Thymus (tissue), 14 donors: ENCODE measurements at places on chromosomes 6 and 20. TPM values are rescaled to one million over a fixed set of nuclear protein-coding genes. Genes with fewer than 3 reads are reported as not detected.

GRCh38 chr6:22306741-22307466, 10.1 kb upstream of the PRL start:
- DNase-seq, result no peak

DNA sequence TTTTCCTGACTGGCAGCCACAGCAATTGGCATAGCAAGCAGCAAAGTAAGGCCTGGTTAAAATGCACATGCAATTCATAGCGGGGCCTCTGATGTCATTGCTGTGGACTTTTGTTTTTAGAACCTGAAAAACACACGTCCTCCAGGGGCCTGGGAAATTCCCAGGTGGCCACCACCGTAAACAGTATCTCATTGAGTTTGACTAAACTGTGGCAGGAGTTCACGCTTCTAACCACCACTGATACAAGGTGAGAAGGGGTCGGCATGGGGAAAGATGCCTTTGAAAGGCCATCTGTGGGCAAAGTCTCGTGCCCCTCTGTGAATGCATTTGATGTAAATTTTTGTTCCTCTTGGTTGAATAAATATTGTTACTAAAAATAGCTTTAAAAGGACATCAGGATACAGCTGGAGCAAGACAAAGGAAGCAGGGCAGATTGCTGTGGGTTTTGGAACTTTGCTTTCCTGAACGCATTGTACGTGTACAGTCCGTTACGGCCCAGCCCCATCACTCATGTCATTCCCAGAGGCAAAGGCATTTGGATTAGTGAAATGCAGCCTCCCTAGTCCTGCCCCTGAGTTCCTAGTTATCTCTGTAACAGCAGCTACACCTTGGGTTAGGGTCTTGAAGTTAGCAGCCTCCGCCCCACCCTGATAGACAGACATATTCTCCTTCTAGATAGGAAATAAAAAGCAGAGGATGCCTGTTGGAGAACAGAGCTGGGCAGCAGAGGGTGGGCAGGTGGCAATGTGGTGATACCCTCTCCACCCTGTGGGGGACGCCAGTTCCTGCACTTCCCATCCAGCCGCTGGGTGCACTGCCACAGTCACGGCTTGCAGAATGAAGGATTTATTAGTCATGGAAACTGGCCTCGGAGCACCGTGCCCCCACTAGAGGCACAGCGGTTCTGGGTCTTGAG, 80.3 kb downstream of the ZDHHC14 start:
- no peak for DNase-seq

DNA sequence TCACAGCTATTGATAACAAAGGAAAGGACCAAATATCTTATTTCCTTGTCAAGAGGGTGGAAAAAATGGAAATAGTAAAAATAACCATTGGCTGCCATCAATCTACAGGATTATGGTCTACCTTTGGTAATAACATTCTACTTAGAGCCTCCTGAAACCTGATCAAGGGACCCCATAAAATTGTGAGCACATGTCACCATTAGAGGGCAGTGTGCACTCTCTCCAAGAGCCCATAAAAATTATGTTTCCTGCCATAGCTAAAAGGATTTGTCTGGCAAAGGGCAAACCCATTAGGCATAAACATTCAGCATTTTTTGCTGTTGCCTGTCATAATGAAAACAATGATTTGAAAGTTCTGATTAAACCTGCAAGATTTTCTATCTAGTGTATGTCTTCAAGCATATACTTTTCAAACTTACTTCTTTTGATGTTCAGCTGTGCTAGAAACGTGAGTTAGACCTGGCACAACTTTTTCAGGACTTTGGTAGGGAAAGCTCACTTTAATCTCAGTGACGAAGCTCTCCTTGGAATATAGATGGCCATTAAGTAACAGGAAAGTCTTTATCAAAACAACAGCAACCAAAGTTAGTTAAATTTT, 120.7 kb upstream of the ZFP64 start:
- DNase-seq, result peak; percentile 30

DNA sequence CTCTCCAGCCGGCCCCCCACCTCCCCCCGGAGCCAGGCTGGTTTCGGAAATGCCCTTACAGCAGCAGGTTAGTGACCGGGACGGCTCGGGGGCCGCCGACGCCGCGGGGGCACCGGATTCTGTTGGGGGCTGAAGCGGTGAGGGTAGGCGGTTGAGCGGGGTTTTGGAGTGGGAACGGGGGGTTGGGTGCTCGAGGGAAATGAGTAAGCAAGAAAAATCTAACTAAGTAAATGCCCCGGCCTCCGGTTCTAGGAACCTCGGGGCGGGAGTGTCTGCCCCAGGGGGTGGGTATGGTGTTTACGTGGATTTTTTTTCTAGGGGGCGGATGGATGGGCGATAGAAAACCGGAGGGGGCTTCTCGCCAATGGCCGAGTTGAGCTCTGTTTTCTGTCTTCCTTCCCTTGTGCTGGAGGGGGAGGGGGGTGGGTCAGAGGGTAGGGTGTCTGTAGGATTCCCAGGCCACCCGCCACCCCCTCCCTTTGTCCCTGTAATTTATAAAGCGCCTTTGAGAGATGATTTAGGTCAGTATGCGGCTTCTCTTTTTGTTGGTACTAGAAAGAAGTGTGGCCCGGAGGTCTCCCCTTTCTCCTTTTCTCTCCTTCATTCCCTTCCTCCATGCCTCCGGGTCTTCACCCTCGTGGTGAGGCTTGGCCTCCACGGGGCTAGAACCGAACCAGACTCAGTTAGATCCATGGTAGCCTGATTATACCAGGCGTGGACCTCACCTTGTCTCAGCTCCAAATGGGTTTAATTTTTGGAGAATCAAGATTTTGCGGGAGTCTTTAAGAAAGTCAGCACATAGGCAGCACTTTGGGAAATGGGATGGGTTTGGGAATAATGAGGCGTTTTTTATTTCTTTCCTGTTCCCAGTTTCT, 2.3 kb downstream of the E2F3 start:
- no peak for DNase-seq

DNA sequence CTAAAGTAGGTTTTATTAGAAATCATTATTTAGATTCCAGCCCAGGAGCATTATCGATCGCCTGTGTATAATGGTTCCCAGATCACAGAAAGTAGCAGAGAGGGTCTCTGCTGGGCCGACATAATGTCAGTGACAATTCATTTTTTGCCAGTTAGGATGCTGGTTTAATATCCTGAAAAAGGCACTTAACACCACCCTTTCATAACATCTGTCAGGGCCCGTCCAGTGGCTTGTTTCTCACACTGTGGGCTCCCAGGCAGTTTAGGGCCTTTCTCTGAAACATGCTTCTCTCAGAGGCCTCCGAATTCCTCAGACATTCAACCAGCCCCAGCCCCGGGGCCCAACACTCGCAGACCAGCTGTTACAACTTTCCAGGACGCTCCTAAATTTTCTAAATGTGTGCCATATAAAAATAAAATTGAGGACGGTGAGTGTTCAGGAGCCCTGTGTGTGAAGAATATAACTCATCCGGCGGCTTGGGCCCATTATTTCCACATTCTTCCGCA, 108.6 kb upstream of the EYA4 start:
- no peak for DNase-seq

TEAD3 gene
- 1.1 TPM for total RNA-seq

FERMT1 gene
- 3.7 TPM for total RNA-seq

IL20RA gene
- total RNA-seq, result 2.6 TPM

LPIN3 gene
- 1.6 TPM for total RNA-seq

ECT2L gene
- total RNA-seq, result 0.09 TPM

GRCh38 chr6:14207448-14207847, 89.9 kb downstream of the CD83 start:
- no peak for DNase-seq

DNA sequence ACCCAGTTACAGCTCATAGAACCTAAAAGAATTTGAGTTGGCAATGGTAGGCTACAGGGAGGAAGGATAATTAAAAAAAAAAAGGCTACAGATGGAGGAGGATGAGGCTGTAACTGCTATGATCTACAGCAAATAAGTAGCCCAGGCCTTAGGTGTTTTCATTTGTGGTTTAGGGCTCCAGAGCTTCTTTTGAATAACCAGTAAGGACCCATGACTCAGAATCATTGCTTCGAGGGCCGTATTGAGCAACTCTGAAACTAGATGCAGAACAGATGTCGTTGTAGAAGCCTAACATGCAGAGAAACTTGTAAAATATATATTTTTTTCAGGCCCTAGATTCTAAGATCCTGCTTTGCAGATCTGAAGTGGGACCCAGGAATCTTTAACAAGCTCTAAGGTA, 19.0 kb upstream of the ASIP start:
- no peak for DNase-seq

SAMD3 gene
- total RNA-seq, result 23.9 TPM

DACT2 gene
- total RNA-seq, result 4.2 TPM

GRCh38 chr6:169950558-169950957, 199.1 kb downstream of the ERMARD start:
- DNase-seq, result no peak

ACTL10 gene
- 1.2 TPM for total RNA-seq

NHLRC1 gene
- 0.99 TPM for total RNA-seq

DNA sequence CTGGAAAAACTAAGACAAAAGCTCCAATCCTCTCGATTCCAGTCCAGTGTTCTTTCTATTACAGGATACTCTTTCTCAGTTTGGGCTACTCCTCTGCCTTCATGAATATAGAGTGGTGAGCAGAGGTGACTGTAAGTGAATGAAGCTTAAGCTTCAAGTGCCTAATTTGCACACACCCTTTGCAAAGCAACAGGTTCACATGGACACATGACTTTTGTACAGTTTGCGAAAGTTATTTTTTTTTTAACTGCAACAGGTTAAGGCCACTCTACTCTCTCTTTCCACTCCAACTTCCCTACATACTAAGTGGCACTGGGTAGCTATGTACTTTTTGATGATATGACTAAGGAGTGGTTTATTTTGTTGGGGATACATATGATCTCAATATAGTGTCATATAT, 19.4 kb upstream of the HEY2 start:
- no peak for DNase-seq

- DNase-seq, result no peak
Measured at GRCh38 chr20:57609842-57610167, 10.4 kb downstream of the ZBP1 start.

DNA sequence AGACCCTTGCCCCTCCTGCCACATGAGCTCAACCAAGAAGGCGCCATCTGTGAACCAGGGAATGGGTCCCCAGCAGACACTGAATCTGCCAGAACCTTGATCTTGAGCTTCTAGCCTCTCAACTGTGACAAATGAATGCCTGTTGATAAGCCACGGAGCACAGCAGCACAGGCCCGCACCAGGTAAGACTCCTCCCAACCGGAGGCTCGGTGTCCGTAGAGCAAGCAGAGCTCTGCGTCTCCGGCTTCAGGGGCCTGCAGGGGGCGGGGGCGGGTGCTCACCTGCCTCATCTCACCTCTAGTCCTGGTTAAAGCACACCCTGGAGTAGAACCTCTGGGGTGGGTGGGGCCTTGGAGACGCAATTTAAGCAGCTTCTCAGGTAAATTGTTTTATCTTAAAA, 122.7 kb downstream of the SMOC2 start:
- DNase-seq, result no peak

- no peak for DNase-seq
Measured at GRCh38 chr6:109406196-109406595, 23.9 kb upstream of the CD164 start.

DNA sequence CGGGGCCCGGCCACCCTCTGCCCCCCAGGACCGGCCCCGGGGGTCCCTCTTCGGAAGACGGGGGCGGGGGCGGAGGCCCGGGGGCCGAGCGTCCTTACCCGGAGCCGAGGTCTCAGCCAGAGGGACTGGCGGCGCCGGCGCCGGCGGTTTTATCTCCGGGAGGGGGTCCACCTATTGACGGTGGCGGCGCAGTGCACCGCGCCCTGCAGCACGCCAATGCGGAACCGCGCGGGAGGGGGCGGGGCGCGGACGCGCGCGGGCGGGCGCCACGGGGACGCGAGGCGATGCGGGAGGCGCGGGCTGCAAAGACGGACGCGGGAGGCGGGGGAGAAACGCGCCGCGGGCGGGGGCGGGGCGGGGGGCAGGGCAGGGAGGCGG, at the start of gene EEF1A2:
TSS of gene EEF1A2 (minus strand) at position 124 of the 378 bp plus-strand sequence. CDS start 1,320 bp downstream, outside the sequence.
- no peak for DNase-seq

DNA sequence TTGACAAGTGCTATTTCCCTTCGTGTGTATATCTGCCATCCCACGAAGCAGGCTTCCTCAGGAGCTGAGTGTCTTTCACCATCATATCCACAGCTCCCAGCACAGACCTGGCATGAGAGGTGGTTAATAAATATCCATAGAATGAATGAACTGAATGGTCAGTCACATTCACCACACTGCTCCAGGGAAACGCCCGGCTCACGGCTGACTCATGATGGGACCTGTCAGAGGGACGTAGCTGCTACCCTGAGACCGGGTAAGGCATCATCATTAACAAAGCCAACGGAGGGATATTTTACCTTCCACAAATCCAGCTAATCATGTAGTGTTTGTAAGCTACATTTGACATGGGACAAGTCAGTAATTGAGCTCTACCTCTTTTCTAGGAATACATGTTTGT, 12.5 kb downstream of the AGPAT4 start:
- no peak for DNase-seq

DNA sequence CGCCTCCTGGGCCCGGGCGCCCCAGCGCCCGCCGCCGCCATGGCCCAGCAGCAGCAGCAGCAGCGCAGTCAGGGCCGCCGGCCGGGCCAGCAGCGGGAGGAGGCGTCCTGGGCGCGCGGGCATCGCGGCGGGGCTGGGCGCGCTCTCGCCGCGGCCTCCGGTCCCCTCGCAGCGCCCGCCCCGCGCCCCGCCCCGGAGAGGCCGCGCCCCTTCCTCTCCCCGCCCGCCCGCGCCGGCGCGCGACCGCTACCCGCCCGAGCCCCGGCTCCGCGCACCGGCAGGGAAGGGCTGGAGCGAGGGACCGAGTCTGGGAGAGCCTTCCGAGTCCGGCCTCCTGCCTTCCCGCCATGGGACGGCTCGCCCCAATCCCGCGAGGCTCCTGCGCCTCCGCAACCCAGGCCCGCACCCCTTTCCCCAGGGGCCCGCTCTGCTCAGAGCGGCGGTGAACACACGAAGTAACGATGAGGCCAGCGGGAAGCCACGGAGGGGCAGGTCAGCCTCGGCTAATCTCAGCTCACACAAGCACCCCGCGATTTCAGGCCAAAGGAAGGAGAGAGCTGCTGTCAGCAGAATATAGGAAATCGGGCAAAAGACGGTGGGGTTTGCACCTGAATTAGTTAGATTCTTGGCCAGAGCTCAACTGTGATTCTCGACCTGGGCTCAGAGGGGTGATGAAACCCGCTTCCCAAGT, at the start of gene TXNDC5:
TSS of gene TXNDC5 (minus strand) at position 135 of the 691 bp plus-strand sequence. CDS start at position 123, 12 bp downstream.
- no peak for DNase-seq

OR2J3 gene
- total RNA-seq, result not detected

- DNase-seq, result no peak
Measured at GRCh38 chr20:19009081-19009688, 195.6 kb downstream of the SCP2D1 start.

DNA sequence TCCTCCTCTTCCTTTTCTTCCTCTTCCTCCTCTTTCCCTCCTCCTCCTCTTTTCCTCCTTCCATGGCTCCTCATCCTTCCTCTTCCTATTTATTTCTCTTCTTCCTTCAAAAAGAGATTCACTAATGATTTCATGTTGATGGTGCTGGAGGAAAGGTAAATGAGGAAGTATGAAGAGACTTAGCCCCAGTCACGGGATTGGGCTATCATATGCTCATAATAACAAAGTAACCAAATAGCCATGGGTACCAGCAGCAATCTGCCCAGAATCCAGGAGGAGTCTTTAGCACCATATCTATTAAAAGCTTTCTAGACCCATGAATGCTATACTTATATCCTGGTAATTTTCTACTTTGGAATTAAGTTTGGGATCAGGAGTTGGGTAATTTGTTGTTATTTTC, 910.9 kb upstream of the MAP3K7 start:
- DNase-seq, result no peak

PTCHD4 gene
- 0.09 TPM for total RNA-seq
